ENCODE measurements at places on chromosomes 6 and 20.

DNA sequence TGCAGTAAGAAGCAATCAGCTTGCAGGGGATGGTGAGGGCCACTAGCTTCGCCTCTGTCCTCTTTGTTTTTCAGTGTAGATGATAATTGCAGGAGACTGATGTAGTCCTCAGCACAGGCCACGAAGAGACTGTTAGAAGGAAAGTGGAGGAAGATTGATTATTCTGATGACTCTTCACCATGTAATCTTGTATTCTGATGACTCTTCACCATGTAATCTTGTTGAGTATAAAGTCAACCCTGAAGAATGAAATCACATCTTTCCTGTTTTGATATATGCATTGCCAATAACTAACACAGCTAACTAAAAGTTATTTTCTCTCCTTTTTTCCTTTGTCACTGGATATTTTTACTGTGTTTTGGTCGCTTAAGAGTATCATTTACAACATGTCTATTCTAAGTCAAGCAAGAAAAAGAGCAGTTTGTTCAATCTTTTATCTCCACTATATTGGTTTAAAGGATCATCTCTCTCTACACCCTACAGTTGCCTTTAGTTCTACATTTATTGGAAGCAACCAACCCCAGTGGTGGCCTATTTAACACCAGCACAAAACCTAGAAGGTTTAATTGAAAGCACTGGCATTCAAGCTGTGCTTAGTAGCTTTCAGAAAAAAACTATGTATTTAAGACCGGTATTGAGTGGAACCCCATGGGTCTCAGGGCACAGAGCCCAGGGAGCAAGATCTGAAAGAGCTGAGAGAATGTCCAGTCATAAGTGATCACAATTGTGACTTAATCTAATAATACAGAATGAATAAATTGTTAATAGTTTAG lies 107.2 kb upstream of the BTBD3 start:
- no peak for DNase-seq

- no peak for DNase-seq
These were observed 74.1 kb downstream of the SLC35B3 start for GRCh38 chr6:8361259-8361658.

- no peak for DNase-seq
These were observed 146.9 kb upstream of the BEND6 start for GRCh38 chr6:56807989-56808337.

GRCh38 chr6:148955441-148955840 lies 208.6 kb downstream of the UST start:
- no peak for DNase-seq

- DNase-seq, result no peak
These were observed 111.5 kb downstream of the TIAM2 start for GRCh38 chr6:155106456-155107115.

- no peak for DNase-seq
These were observed 4.3 kb downstream of the TGM6 start for GRCh38 chr20:2385026-2385425.

DNA sequence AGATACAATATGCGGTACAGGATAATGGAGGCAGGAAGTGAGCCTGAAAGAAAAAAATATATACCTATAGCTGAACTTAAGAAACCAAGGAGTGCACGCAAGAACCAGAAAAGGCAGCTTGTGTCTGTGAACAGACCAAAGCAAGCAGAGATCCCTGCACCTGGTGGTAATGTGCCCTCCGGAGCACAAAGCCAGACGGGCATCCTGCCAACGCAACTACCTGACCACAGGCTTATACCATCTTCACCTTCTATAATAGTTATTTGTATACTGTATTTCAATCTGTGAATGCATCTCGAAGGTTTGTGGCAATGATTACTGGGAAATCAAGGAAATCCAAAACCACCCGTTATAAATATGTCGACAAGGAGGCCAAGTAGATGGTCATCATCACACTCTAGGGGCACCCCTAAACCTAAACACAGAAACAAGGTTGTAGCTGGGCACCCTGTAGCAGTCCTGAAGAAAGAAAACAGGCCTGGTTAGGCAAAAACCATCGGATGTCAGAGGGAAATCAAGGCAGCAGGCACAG lies 801 bp downstream of the FBXL4 start:
- DNase-seq, result peak; percentile 39

DNA sequence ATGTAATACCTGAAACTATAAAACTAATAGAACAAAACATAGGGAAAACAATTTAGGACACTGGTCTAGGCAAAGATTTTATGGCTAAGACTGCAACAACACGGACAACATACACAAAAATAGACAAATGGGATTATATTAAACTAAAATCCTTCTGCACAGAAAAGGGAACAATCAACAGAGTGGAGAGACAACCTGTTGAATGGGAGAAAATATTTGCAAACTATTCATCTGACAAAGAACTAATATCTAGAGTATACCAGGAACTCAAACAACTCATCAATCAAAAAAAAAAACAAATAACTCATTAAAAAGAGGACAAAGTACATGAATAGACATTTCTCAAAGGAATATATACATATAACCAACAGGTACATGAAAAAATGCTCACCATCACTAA lies 174.5 kb downstream of the FNDC1 start:
- DNase-seq, result no peak

- no peak for DNase-seq
These were observed 85.6 kb downstream of the CD2AP start for GRCh38 chr6:47563162-47563561.
